ENCODE measurements at places on chromosomes 11 and 22.

DNA sequence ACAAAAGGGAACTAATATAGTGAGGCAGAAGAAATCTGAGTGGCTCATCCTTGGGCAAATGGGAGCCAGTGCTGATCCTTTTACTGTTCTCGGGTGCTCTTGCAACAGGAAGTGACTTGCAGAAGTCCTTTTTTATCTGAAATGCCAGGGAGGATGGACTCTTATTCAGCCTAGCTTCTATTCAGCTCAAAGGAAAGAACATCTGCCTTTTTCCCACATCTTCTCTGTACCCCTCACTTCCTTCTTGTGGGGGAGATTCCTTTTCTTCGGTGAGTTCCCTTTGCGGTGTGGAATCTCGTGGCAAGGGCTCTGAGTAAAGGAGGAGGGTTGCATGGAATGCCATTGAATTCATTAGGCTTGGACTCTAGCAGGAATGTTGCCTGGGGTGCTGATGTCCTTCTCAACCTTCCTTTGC, 76.2 kb downstream of the ZBTB16 start:
- no peak for DNase-seq

DNA sequence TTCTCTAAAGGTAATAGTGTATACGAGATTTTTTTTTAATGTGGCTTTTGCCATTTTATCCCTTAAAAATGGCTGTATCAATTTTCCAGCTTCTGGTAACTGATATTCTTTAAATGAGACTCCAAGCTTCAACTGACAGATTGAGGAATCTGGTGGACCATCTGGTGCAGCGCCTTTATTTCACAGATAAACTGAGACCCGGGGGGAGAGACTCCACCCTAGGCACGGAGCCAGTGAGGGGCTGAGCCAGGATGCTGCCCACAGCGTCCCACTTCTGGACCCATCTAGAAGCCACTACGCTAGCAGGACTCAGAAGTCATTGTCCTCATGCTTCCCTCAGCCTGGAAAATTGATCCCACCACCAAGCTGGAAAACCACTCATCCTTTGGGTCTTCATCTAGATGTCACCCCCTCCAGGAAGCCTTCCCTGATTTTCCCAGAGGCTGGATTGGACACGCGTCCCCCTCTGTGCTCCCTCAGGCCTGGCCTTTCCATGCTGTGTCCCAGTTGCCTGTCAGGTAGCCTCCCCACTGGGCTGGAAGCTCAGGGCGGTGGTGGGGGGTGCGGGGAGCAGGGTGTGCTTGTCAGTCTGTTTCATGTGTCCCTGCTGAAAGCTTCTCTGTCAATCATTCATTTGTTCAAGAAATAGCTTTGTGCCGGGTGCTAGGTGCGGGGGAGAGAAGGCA, 12.3 kb upstream of the CD5 start:
- no peak for DNase-seq

- DNase-seq = no peak
These were observed 39.9 kb upstream of the CD5 start for GRCh38 chr11:61062181-61062930.

DNA sequence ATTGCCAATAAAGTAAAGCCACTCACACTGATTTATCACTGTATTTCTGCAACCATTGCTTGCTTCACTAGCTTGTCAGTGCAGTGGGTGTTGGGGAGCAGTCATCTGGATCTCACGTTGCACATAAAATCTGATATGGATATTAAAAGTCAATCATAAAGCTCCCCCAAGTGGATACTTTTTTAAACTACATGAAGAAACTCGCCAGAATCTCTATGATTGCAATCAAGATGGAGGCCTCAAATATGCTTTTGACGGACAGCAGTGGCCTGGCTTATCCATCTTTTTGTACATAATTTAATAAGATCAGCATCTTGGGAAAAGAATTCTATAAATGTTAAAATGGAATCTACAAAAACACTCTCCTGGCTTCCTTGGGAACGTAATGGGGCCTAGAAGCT, 137.7 kb downstream of the WT1 start:
- no peak for DNase-seq

- DNase-seq = no peak
These were observed 113.3 kb downstream of the FAM76B start for GRCh38 chr11:95676308-95676707.

- no peak for DNase-seq
These were observed 107.2 kb downstream of the ZNF280B start for GRCh38 chr22:22401381-22401780.

GRCh38 chr11:130400781-130401483, 27.5 kb downstream of the ADAMTS8 start:
- no peak for DNase-seq

GRCh38 chr11:105144887-105145286, 5.3 kb upstream of the CARD18 start:
- no peak for DNase-seq

DNA sequence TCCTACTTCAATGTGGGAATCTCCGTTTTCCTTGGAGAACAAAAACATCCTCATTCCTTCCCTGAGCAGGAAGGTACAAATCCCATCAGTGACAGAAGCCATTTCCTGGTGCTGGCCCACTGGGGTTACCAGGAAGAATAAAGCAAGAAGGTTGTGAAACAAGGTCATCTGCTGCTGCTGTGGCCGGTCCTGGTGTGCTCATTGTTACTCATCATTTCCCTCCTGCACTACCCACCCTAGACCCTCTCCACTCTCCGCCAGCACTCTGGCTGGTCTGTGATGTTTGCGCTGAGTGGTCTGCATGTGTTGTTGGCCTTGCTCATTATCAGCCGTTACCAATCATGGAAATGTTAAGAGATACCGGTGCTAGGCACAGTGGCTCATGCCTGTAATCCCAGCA, 37.0 kb downstream of the OSBP2 start:
- DNase-seq = no peak

- no peak for DNase-seq
These were observed 29.3 kb downstream of the CELF1 start for GRCh38 chr11:47523490-47524225.

GRCh38 chr11:103315248-103315647, 206.0 kb downstream of the DYNC2H1 start:
- DNase-seq = no peak

DNA sequence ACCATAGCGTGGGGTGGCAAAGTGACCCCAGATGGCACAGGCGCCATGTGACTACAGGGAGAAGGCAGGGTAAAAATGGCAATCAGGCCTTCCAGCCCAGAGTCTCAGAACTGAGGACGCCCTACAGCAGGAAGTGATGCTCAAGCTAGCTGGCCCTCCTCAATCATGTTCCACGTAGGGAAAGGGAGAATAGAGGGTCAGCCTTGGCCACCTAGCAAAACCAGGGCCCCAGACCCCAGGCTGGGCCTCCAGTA, 978 bp upstream of the ANKRD13D start:
- no peak for DNase-seq

- no peak for DNase-seq
These were observed 63.5 kb downstream of the MICAL3 start for GRCh38 chr22:17960695-17961445.

All from stimulated activated CD8-positive, alpha-beta memory T cell treated with anti-CD3 and anti-CD28 coated beads, Interleukin-7, amount 100 ng/mL, for 4 hours (primary cell).